T-helper 1 cell treated with Interleukin-12 subunit alpha and Interleukin-12 subunit beta and Interleukin-4 antibody, amounts not matched to agents 30 ng/mL and 1 ng/mL, for 36 hours (primary cell): ENCODE measurements at places on chromosomes 4 and X. TPM values are rescaled to one million over a fixed set of nuclear protein-coding genes. Genes with fewer than 3 reads are reported as not detected.

Gene C1QTNF7
- not detected in 2 replicates for total RNA-seq

Gene SCML2
- 1.3 and 1.5 TPM in 2 replicates for total RNA-seq

Gene SPATA4
- total RNA-seq: not detected in 2 replicates

Gene SLITRK4
- total RNA-seq: not detected in 2 replicates
